CD14-positive monocyte (primary cell): ENCODE measurements at places on chromosomes 11 and 22.

GRCh38 chr11:112885744-112886433, 75.3 kb upstream of the NCAM1 start:
- no peak for DNase-seq

- no peak for DNase-seq
Observed at GRCh38 chr22:36478966-36479365, 2.5 kb downstream of the TXN2 start.

GRCh38 chr11:126956635-126957034, 43.9 kb downstream of the KIRREL3 start:
- no peak for DNase-seq

GRCh38 chr11:7874056-7874455, 57.0 kb downstream of the OR10A6 start:
- no peak for DNase-seq

DNA sequence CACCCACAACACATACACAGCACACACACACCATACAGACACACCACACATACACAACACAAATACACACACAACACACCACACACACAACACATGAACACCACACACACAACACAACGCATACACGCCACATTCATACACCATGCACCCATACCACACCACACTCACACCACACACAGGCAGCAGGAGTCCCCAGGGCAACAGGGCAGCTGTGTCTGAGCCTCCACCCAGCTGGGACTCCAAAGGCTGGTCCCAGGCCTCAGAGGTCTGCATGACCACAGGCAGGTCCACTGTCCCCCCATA, 3.3 kb upstream of the WNT7B start:
- DNase-seq = no peak

DNA sequence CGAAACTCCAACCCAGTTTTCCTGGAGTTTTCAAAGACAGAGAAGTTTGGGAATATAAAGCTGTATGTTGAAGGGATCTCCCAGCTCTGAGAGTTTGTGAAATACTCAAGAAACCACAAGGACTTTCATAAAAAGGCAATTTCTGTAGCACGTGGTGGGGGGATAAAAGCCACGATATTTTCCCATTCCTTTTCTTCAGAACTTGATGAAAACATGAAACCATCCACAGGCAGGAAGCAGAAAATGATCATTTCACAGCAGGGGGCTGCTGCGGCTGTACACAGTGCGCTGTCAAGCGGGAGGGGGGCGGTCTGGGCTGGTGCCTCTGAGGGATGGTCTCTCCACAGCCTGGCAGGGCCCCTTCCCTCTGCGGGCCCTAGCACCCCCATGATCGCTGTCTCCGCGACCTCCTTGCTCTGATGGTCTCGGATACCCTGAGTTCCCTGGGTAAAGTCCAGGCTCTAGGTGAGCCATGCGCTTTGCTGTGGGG, 423.2 kb downstream of the MN1 start:
- no peak for DNase-seq

DNA sequence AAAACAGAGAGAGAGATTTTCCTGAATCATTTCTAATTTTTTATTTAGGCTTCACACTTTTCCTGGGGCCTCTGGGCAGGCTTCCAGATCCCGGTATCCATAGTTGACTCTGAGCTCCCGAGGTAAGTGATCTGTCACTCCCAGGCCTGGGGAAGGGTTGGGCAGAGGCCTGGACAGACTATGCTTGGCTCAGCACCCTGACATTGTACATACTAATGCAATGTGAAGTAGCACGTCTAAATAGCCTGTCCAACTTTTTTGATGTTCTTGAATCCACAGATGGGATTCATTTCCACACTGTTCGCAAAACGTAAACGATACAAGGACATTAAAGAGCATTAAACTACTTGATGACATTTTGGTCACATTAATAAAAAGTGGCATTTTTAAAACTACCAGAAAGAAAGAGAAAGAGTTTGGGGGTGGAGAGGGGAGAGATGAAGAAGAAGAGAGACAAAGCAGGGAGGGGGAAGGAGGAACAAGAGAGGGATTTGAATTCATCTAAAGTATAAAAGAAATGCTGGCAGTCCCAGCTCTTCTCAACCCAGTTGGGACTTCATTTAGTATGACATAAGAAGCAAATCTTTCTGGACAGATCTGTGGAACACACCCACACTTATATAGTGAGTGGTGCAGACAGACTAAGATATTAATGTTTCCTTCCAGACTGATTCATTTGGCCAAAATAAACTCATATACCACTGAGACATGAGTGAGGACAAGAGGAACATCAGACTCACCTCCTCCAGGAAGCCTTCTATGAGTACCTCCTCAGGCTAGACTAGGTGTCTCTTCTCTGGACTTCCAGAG, 514.2 kb downstream of the SOX6 start:
- DNase-seq = no peak

GRCh38 chr11:96906476-96906875, 516.7 kb downstream of the JRKL start:
- DNase-seq = no peak

- no peak for DNase-seq
Observed at GRCh38 chr11:108253176-108253575, 30.3 kb downstream of the ATM start.

DNA sequence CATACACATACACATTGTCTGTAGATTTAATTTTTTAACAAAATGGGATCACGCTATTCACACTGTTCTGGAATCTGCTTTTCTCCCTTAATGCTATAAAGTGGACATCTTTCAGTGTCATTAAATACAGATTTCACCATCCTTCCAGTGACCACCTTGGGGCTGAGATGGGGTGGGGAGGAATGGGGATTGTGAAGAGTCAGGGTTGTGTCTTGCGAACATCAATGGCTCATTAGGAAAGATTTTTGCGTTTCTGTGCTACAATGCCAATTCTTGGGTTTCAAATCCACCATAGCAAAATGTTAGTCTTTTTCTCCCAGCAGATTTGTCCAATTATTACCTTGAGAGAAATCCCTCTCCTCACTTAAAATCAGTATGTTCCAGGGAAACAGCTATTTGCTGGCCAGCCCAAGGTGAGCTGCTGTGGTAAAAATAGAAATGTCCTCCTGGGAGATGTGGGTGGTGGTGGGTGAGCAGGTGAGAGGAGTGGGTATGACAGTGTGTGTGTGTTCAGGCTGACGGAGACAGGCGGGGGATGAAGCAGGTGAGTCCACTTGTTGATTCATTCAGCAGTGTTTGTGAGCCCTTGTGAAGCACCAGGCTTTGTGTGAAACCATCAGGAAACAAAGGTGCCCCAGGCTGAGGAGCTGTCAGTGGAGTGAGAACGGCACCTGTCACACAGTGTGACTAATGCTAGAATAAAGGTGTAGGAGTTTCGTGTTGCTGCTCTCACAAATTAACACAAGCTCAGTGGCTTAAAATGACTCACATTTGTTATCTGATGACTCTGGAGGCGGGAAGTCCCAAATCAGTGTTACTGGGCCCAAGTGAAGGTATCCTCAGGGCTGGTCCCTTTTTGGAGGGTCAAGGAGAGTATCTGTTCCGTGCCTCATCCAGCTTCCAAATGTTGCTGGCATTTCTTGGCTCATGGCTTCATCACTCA, 1.7 kb upstream of the CBX6 start:
- DNase-seq = peak; percentile 49

GRCh38 chr11:93038521-93038920, 69.1 kb downstream of the MTNR1B start:
- no peak for DNase-seq

GRCh38 chr11:13944016-13944415, 18.5 kb upstream of the SPON1 start:
- DNase-seq = no peak

- DNase-seq = no peak
Observed at GRCh38 chr11:59188954-59189353, 17.0 kb downstream of the DTX4 start.

GRCh38 chr11:67022341-67022933, 497 bp upstream of the SYT12 start:
- no peak for DNase-seq

DNA sequence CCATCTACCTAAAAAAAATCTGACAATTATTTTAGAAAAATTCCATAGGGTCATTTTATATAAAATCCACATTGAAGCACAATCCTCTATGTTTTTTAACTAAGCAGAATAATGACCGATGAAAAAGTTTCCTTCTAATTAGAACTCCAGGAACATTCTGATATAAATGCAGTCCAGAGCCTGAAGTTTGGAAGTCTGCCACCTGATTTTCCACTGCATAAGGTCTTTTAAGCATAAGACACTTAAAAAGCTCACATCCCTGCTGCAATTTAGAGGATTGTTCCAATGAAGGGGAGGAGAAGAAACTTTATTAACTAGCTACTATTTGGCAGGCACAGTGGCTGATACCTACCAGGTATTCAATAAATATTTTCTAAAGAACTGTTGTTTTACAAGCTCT, 570.3 kb upstream of the ANO5 start:
- DNase-seq = no peak

DNA sequence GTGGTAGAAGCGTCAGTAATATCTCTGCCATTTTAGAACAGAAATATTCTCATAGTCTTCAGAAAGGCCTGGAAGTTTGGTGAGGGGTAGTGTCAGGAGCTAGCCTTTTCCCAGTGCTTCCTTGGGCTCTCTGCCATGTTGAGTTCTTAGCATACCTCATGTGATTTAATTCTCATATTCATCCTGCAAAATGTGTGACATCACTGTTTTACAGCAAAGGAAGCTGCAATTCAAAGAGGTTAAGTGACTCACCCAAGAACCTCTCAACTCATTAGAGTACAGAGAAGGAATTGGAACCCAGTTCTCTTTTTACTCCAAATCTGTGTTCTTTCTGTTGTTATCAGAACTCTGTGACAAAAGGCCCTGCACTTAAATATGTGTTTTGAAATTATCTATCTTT, 72.1 kb downstream of the RNF169 start:
- DNase-seq = no peak

DNA sequence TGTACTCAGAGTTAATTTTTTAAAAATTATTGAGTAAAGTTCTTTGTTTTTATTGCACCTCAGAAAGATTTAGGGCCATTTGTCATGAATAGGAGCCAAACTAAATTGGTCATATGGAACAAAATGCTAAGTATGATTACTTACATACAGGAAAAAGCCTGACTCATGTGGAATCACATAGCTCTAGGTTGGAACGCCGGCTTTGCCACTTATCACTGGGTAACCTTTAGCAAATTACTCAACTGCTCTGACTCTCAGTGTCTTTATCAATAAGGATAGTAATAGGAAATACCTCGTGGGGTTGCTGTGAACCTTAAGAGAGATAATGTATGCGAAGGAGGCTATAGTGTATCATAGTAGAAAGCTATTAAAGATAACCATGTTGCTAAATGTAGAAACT, 638.5 kb downstream of the NELL1 start:
- DNase-seq = no peak

DNA sequence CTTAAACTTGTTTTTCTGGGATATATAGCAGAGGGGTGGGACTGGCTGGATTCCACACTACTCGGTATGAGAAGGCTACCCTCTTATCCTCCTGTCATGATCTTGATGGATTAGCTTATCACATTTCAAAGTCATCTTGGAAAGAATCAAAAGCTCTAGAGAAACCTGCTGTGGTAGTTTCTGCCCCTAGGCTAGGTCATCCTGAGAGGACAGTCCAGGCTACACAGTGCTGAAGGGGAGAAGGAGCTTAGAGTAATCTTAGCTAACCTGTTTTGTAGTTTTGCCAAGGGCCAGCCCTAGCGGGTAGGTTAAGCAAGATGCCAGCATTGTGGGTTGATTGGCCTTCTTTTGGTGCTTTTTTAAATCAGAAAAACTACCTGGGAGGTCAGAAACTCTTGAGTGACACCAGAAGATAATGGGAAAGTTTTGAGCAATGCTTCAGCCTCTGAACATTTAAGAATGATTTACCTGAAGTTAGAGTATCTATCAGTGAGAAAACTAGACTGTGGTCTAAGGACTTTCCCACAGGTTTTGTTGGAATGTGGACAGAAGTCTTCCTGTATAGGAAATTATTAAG, 21.3 kb downstream of the PIWIL4 start:
- DNase-seq = no peak

DNA sequence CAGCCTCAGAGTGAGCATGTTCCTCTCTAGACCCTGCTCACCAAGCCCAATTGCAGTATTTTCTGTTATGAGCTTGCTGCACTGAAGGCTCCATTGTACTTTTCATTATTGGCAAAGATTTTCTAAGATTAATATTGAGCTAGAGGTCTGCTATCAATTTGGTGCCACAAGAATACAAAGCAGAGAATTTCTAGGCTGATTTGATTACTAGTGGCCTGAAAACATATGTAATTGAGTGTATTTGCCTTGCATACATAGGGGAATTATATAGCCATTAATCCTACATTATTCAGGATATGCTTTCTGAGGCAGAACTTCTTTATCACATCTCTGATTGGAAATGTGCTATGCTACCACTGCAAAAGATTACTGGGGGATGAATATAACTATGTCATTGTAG, 322.9 kb upstream of the ZC3H12C start:
- no peak for DNase-seq

GRCh38 chr11:134786636-134787035, 374.6 kb upstream of the B3GAT1 start:
- DNase-seq = no peak

DNA sequence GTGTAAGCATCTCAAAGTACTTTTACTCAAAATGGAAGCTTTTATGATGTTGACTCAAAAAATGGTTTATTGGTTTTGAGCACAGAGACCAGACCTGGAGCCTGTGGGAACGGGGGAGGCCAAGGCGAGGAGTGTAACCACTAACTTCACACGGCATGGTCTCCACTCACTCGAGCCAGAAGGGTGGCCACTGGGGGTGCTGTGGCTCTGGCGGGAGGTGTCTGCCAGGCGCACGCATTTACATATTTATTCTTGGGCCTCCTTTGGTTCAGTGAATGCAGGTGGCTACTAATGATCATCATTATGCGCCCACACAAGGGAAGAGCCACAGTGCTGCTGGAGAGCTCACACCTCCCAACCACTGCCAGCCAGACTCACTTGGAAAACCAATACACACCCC, 64.6 kb downstream of the FLRT1 start:
- DNase-seq = no peak

DNA sequence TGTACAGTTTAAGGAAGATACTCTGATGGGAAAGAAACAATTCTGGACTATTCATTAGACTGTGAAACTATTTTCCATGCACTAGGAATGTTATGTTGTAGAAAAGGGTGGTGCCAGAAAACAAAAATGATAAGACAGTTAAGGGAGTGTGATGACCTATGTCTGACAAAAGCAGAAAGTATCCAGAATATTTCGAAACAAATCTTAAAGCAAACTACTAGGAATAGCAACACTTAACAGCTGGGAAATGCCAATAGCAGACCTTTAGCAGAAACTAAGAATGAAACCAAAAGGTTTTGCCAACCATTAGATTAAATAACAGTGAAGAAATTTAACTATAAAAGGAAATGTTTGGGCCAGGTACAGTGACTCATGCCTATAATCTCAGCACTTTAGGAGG, 3.3 kb upstream of the ARHGAP20 start:
- no peak for DNase-seq

DNA sequence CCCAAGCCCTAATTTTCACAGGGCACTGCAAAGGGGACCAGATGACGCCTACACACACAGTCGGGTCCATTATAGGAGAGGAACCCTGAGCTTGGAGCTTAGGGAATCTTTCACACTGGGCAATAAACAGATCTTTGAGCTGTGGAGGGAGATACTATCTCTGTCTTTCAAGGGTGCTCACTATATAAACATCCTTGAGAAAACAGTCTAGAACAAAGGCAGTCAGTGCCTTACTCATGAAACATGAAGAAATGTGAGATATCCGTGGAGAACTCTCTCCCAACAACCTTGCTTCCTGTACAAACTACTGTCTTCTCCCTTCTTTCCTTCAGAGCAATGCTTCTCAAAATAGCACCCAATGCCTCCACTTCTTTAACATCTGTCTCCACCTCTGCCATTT, 109.0 kb upstream of the APOA1 start:
- no peak for DNase-seq
